ENCODE measurements at places on chromosomes 6 and 20. TPM values are rescaled to one million over a fixed set of nuclear protein-coding genes. Genes with fewer than 3 reads are reported as not detected.

DNA sequence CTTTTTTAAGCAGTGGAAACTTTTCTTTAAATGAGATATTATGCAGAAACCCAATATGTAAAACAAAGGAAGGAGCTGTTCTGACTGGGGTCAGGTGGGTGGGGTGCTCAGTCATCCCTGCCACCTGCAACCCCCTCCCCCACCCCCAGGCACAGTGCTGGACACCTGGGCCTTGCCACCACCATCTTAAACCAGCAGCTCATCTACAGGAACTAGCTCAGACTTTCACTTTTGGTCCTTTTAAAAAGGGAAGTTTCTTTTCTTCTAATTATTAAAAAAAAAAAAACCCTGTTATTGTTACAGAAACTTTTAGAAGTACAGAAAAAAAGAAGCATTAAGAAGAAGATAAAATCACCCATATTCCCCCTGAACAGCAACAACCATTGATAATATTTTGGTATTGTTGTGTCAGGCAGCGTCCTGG is 37.1 kb downstream of the PPP1R16B start:
- DNase-seq: no peak
- H3K4me3 ChIP-seq: no peak overlapping the region
- no peaks in the 10 kb centered on the region for H3K4me1 ChIP-seq
- H3K36me3 ChIP-seq: no peaks in the 10 kb centered on the region

GRCh38 chr20:62808211-62808865 is 3.7 kb downstream of the OGFR start:
- no peaks in the 10 kb centered on the region for H3K27me3 ChIP-seq
- H3K4me1 ChIP-seq: peaks cover 7% of the 10 kb centered on the region
- peak; percentile 97 for DNase-seq
- no peaks in the 10 kb centered on the region for H3K36me3 ChIP-seq
- H3K27ac ChIP-seq: no peak overlapping the region

RAET1G gene
- not detected for total RNA-seq

GRCh38 chr6:36443471-36444428 is 950 bp downstream of the KCTD20 start:
- H3K36me3 ChIP-seq: no peaks in the 10 kb centered on the region
- no peak for DNase-seq
- peaks cover 3% of the 10 kb centered on the region for H3K4me1 ChIP-seq
- no peaks in the 10 kb centered on the region for H3K27me3 ChIP-seq
- H3K27ac ChIP-seq: no peak overlapping the region
- peak overlapping the region; percentile 96 for H3K4me3 ChIP-seq

GRCh38 chr20:17565169-17565845 is 4.6 kb upstream of the DSTN start:
- no peak for DNase-seq
- no peak overlapping the region for H3K4me3 ChIP-seq
- no peak overlapping the region for H3K27ac ChIP-seq

GRCh38 chr20:51085769-51086168 is 62.9 kb upstream of the KCNG1 start:
- H3K4me1 ChIP-seq: no peaks in the 10 kb centered on the region
- DNase-seq: no peak
- no peaks in the 10 kb centered on the region for H3K36me3 ChIP-seq
- H3K27ac ChIP-seq: no peak overlapping the region
- H3K4me3 ChIP-seq: no peak overlapping the region

BTN1A1 gene
- 0.28 TPM for total RNA-seq

- H3K4me1 ChIP-seq: no peaks in the 10 kb centered on the region
- H3K4me3 ChIP-seq: no peak overlapping the region
- no peak overlapping the region for H3K27ac ChIP-seq
- DNase-seq: no peak
Measured at GRCh38 chr20:58822149-58822548, 28.6 kb downstream of the GNAS-AS1 start.

DNA sequence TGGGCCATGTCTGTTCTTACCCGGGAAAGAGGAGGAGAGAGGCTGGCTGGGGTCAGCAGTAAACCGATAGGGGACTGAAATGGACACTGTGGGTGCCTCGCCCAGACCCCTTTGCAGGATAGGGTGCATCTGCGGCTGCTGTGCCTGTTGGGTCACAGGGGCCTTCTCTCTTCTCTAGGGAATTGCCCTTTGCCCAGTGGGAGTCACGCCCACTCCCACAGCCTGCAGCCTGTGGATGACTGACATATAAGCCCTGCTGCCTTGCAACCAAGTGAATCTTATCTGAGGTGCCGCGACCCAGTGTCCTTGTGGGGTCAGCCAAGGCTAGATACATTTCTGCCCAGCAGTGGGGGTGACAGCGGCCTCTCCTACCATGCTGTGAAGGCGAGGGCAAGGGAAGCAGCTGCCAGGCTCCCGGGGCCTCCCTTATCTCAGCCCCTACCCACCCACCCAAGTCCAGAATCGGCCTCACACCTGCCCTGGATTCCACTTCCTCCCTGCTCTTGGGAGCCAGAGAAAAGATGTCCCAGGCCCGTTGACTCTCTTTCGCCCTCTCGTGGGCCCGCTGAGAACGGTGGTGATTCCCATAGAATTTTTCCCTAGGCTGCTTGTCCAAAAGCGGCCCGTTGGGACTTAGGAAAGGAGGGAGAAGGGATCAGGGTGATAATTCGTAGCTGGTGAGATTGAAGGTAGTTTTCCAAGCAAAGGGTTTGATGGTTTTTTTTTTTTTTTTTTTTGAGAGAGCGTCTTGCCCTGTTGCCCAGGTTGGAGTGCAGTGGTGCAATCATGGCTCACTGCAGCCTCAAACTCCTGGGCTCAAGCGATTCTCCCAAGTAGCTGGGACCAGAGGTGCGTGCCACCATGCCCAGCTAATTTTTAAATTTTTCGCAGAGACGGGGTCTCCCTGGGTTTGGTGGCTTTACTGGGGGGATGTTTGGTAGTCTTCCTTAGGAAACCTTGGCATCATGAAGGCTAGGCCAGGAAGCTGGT is 76.4 kb upstream of the RNF24 start:
- H3K4me3 ChIP-seq: no peak overlapping the region
- H3K27ac ChIP-seq: no peak overlapping the region
- no peaks in the 10 kb centered on the region for H3K4me1 ChIP-seq
- no peaks in the 10 kb centered on the region for H3K36me3 ChIP-seq
- H3K27me3 ChIP-seq: no peaks in the 10 kb centered on the region

PCED1A gene
- 13.4 TPM for total RNA-seq

GRCh38 chr20:8291873-8292272 is 159.8 kb downstream of the PLCB1 start:
- no peaks in the 10 kb centered on the region for H3K4me1 ChIP-seq
- H3K4me3 ChIP-seq: no peak overlapping the region
- no peaks in the 10 kb centered on the region for H3K27me3 ChIP-seq

SLC22A16 gene
- total RNA-seq: not detected

GRCh38 chr6:53651205-53651763 is 14.3 kb downstream of the KLHL31 start:
- no peaks in the 10 kb centered on the region for H3K36me3 ChIP-seq
- no peaks in the 10 kb centered on the region for H3K4me1 ChIP-seq
- peaks cover 14% of the 10 kb centered on the region for H3K27me3 ChIP-seq
- H3K4me3 ChIP-seq: peak overlapping the region; percentile 34
- no peak for DNase-seq

SPINT4 gene
- not detected for total RNA-seq

DNA sequence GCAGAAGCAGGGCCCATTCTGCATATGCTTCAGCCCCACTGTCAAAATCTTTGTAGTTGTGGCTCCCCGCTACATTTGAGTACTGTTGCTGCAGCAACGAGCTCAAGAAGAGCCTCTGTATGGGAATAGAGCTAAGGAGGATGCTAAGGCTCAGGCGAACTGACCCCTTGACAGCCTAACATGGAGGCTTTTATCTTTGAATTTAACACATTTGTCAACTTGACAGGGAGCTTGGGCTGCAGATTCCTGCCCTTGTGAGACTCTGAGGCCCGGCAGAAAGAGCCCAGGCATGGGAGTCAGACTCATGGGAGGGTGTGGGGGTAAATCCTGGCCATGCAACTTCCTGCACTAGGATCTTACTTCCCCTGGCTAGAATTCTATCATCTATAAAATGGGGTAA is 278.7 kb upstream of the CITED2 start:
- no peak overlapping the region for H3K27ac ChIP-seq
- no peak for DNase-seq
- no peaks in the 10 kb centered on the region for H3K4me1 ChIP-seq
- H3K27me3 ChIP-seq: no peaks in the 10 kb centered on the region
- no peak overlapping the region for H3K4me3 ChIP-seq
- no peaks in the 10 kb centered on the region for H3K36me3 ChIP-seq

DNA sequence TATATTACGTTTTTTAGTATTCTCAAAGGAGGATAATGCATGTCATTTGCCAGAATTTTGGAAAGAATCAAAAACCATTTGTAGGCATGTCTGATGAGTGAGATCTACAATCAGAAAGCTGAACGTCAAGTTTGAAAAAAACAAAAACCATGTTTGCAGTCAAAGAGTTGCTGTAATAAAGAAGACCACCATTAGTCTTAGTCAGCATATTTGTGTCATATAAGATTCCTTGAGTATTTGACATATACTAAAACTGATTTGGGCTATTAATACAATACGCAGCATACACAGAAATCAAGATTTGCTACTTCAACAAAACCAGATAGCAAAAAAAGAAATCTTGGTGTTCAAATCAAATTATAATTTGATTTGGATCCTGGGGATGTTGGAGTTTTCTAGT is 247.5 kb downstream of the SAMD5 start:
- H3K27ac ChIP-seq: no peak overlapping the region
- no peaks in the 10 kb centered on the region for H3K36me3 ChIP-seq
- no peaks in the 10 kb centered on the region for H3K27me3 ChIP-seq
- no peak for DNase-seq

GRCh38 chr6:111872401-111873177 is 663 bp downstream of the FYN start:
- no peaks in the 10 kb centered on the region for H3K36me3 ChIP-seq
- DNase-seq: no peak
- H3K4me3 ChIP-seq: peak overlapping the region; percentile 73
- no peaks in the 10 kb centered on the region for H3K27me3 ChIP-seq
- H3K27ac ChIP-seq: peak overlapping the region; percentile 42
- peaks cover 8% of the 10 kb centered on the region for H3K4me1 ChIP-seq

DNA sequence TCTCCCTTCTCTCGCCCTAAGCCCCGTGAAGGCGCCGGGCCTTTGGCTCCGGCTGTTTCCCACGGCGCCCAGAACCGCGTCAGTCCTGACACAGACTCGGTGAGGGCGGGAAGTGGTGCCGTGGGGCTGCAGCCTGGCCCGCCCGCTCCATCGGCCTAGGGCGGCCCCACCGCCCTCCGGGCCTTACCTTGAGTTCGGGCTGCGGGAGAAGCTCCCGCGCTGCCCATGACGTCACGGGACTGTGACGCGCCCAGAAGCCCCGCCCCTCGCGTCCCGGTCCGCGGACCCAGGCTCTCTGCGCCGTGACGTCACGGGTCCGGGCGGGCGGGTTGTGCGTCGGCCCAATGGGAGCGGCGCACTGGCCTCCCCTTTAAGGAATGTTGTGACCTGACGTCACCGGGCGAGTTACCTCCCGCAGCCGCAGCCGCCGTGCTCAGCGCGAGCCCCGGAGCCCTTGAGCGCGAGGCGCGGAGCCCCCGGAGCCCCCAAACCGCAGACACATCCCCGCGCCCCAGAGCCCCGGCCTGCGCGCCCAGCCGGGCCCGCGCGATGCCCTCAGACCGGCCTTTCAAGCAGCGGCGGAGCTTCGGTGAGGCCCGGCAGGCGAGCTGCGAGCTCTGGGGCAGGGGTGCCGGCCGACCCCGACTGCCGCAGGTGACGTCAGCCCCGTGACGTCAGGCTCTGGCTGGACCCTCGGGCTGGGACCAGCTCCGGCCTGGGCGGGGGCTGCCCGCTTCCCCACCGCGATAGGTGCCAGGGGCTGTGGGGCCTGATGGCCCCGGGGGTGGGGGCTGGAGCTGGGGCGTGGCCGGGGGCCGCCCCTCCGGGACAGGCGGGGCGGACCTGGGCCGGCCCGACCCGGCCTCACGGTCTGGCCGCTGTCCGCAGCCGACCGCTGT is at the start of gene MAP1LC3A:
Gene MAP1LC3A, plus strand, starts transcription at position 399 of the 899 bp plus-strand sequence. Its CDS starts 151 bp downstream, at position 550.
- peak within 1 kb of the TSS; percentile 50 for H3K27ac ChIP-seq
- no peaks in the 10 kb centered on the region for H3K4me1 ChIP-seq
- DNase-seq: peak; percentile 46

GRCh38 chr6:134324766-134325165 is 6.9 kb upstream of the SGK1 start:
- H3K27ac ChIP-seq: no peak overlapping the region
- no peak for DNase-seq
- H3K4me3 ChIP-seq: no peak overlapping the region
- H3K36me3 ChIP-seq: no peaks in the 10 kb centered on the region
- H3K27me3 ChIP-seq: no peaks in the 10 kb centered on the region
- no peaks in the 10 kb centered on the region for H3K4me1 ChIP-seq

DNA sequence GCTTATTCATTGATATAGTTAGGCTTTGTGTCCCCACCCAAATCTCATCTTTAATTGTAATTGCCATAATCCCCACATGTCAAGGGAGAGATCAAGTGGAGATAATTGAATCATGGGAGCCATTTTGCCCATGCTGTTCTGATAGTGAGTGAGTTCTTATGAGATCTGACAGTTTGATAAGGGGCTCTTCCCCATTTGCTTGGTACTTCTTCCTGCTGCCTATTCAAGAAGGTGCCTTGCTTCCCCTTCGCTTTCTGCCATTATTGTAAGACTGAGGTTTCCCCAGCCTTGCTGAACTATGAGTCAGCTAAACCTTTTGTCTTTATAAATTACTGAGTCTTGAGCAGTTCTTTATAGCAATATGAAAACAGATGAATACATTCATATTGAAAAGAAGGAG is 45.6 kb downstream of the CENPW start:
- no peak overlapping the region for H3K4me3 ChIP-seq
- H3K27me3 ChIP-seq: no peaks in the 10 kb centered on the region
- no peak overlapping the region for H3K27ac ChIP-seq
- DNase-seq: no peak
- H3K4me1 ChIP-seq: no peaks in the 10 kb centered on the region
- H3K36me3 ChIP-seq: no peaks in the 10 kb centered on the region

- H3K4me1 ChIP-seq: peaks cover 2% of the 10 kb centered on the region
- no peak overlapping the region for H3K27ac ChIP-seq
- DNase-seq: no peak
- no peaks in the 10 kb centered on the region for H3K27me3 ChIP-seq
- no peaks in the 10 kb centered on the region for H3K36me3 ChIP-seq
- no peak overlapping the region for H3K4me3 ChIP-seq
Measured at GRCh38 chr6:5968817-5969734, 37.6 kb downstream of the NRN1 start.

ESR1 gene
- total RNA-seq: 0.17 TPM

- H3K4me3 ChIP-seq: no peak overlapping the region
- H3K27me3 ChIP-seq: no peaks in the 10 kb centered on the region
- DNase-seq: no peak
- no peaks in the 10 kb centered on the region for H3K4me1 ChIP-seq
- no peaks in the 10 kb centered on the region for H3K36me3 ChIP-seq
- H3K27ac ChIP-seq: no peak overlapping the region
Measured at GRCh38 chr6:119187596-119187995, 109.1 kb upstream of the FAM184A start.

GRCh38 chr20:61847420-61847748 is 218.3 kb downstream of the TAF4 start:
- no peak overlapping the region for H3K27ac ChIP-seq
- no peaks in the 10 kb centered on the region for H3K27me3 ChIP-seq
- no peak for DNase-seq
- no peaks in the 10 kb centered on the region for H3K36me3 ChIP-seq
- no peak overlapping the region for H3K4me3 ChIP-seq

GRCh38 chr6:134094441-134094840 is 42.0 kb upstream of the SLC2A12 start:
- no peak overlapping the region for H3K4me3 ChIP-seq
- H3K27me3 ChIP-seq: no peaks in the 10 kb centered on the region
- H3K27ac ChIP-seq: no peak overlapping the region
- no peaks in the 10 kb centered on the region for H3K36me3 ChIP-seq
- DNase-seq: no peak
- H3K4me1 ChIP-seq: no peaks in the 10 kb centered on the region

DOK5 gene
- 13.0 TPM for total RNA-seq
